ENCODE measurements at places on chromosomes 7 and 10.

- DNase-seq = peak; percentile 59
These were observed 64.1 kb upstream of the INSIG1 start for GRCh38 chr7:155233311-155234157.

- DNase-seq = no peak
These were observed 23.0 kb upstream of the KLF6 start for GRCh38 chr10:3807928-3808496.

DNA sequence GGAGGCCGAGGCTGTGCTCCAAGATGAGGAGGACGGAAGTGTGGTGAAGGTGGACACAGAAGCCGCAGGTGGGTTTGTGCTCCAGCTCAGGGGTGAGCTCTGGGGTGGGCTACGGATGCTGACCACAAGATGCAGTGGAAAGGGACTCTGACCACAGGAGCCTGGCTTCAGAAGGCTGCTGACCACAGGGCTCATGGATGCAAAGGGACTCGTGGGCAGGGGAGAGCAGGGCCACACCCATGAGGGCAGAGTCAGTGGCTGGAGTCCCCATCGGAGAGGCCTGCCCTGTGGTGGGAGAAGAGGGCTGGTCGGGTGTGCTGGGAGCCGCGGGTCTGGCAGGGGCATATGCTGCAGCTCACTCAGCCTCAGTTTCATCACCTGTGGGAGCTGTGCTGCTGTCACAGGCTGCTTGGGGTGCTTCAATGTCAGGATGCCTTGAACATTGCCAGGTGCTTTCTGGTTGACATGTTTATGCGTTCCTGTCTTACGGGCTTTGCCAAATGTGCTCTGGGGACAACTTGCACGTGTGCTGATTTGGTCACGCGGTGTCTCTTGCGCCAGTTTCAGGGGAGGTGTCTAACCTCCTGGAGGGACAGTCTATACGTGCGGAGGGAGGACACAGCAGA is 13.7 kb downstream of the SCART1 start:
- no peak for DNase-seq

DNA sequence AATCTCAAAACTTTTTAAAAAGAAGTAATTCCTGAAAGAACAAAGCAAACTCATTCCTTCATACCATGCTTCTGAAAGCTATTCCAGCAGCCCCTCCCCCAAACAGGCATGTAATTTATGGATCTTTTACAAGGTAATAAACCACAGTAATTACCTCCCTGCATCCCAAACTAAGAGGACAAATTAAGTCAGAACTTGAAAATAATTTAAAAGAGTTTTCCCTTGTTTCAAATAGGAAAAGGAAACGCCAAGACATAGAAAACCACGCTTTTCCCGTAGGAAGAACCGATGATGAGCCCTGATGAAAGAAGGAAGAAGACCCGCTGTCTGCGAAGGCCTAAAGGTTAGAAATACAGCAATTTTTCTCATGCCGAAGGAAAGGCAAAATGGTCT is 8.9 kb downstream of the HOXA4 start:
- no peak for DNase-seq

GRCh38 chr7:25031432-25031831 is 51.5 kb upstream of the OSBPL3 start:
- no peak for DNase-seq

DNA sequence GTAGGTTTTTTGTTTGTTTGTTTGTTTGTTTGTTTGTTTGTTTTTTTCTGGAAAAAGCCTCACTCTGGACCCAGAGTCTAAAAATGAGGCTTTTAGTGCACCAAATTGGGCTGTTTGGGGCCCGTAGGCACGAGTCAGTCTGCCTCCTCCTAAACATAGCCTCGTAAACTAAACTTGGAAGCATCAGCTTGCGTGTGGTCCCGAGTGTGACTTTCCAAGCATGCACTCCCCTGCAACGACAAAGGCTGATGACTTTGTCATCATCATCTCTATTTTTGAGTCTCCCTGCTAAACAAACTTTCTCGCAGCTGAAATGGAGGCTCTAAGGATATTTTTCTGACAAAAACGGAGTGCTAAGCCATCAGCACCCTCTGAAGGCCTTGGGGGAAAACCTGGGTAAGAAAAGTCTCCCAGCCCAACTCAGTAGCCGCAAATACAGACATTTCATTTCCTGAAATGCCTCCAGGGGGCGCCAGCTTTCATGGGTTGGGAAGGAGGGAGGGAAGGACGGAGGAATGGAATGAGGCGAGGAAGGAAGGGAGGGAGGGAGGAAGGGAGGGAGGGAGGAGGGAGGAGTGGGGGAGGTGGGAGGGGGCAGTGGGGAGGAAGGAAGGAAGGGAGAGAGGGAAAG is 245.9 kb downstream of the KCNMA1 start:
- peak; percentile 87 for DNase-seq

DNA sequence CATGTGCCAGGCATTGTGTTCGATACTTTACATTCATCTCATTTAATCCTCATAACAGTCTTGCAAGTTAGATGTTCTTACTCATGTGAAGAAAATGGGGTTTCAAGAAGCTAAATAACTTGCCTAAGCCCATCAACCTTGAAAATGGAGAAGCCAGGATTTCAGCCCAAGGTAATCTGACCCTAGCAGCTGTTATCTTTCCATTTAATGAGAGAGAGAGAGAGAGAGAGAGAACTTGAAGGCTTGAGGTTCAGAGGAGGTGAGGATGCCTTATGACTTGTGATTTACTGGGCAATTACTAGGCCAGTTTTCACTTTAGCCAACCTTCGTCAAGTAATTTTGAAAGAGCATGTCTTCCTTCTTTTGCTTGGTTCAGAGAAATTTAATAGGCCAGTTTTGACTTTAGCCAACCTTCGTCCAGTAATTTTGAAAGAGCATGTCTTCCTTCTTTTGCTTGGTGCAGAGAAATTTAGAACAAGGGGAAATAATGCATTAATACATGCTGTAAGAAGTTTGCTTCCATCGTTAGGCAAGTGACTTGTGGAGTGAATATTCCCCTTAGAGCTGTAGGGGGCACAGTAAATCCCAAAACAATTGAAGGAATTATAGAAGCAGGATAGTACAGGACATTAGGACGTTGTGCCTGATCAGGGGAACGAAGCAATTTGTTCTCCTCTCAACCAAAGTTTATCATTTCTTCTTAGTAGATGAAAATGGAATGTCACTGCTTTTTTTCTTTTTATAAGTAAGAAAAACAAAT is 143.0 kb upstream of the BMPER start:
- peak; percentile 16 for DNase-seq

DNA sequence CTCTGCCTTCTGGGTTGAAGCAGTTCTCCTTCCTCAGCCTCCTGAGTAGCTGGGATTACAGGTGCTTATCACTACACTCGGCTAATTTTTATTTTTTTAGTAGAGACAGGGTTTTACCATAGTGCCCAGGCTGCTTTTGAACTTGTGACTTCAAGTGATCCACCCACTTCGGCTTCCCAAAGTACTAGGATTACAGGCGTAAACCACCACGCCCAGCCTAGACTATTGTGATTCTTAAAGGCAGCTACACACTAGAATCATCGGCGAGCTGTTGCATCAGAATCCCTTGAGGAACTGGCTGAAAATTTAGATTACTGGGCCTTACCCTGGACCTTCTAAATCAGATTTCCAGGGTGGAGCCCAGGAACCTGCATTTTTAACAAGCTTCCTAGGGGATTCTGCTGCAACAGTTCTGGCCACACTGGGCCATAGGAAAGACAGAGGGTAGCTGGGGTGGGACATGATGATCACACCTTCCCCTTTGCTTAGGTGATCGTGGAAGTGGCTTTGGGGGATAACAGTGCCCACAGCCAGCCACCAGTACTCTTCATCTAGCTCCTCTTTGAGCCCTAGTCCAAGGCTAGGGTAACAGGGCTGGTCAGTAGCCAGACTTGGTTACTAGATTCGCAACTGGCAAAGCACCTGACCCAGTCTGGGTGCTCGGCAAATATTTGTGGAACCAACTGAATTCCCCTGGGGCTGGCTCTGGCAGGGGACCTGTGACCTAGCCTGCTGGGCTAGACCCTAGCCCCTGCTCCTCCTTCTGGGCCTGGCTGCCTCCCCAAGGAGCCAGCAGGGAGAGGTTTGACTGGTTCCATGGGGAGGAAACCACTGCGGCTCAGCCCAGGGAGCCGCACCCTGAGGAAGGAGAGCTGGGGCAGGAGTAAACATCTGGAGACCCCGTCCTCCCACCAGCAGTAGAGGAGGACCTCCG is 67.1 kb upstream of the DUSP5 start:
- DNase-seq = peak; percentile 23

DNA sequence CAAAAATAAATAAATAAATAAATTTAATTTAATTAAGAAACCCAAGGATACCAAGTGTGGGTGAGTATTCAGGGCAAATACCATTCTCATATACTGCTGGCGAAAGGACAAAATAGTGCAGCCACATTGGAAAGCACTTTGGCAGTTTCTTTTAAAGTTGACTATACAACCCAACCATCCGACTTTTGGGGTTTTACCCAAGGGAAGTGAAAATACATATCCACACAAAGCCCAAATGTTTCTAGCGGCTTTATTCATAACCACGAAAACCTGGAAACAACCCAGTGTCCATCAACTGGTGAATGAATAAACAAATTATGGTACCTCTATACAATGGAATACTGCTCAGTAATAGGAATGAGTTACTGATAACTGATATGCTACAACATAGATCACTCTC is 36.2 kb upstream of the OGDHL start:
- DNase-seq = no peak

DNA sequence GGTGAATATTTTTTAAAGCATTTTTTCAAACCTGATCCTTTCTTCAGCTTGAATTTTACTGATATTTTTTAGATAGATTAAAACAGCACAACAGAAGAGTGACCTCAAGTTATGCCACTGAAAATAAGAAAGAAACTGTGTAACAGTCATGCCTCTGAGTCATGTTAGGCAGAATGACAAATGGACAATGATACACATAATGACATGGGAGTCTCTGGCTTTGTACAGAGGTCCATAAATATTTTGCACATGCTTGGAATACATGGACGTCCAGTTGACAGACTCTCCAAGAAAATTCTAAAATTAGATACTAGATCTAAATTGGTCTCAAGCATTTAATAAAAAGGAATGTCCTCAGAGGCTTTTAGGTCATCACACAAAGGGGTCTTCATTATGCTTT is 21.9 kb upstream of the SEMA3A start:
- DNase-seq = peak; percentile 55

- no peak for DNase-seq
These were observed 7.0 kb upstream of the NDUFB2 start for GRCh38 chr7:140689199-140690152.

DNA sequence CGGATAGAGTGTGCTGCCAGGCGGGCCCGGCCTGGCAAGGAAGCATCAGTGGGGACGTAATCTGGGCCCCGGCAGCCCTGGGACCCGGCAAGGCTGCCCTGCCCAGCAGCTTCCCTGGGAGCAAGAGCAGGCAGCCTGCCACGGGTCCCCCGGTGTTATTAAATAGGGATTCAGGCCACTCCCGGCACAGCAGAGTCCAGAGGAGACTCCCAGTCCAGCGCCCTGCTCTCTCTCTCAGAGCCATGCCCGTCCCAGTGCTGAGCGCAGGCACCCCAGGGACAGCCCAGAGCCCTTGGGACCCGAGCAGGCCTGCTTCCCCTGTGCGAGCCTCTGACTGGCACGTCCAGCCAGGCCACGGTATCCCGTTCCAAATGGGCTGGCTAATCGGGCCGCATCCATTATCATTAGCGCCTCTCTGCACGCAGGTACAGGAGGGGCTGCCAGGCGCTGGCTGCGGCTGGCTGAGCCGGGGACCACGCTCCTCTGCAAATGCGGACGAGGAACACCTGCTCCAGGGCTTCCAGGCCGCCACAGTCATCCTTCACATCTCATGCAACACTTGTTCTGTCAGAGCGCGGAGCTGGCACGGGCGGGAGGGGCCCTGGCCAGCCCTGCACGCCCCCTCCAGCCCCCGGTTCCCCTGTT is 344.2 kb upstream of the MKI67 start:
- no peak for DNase-seq

DNA sequence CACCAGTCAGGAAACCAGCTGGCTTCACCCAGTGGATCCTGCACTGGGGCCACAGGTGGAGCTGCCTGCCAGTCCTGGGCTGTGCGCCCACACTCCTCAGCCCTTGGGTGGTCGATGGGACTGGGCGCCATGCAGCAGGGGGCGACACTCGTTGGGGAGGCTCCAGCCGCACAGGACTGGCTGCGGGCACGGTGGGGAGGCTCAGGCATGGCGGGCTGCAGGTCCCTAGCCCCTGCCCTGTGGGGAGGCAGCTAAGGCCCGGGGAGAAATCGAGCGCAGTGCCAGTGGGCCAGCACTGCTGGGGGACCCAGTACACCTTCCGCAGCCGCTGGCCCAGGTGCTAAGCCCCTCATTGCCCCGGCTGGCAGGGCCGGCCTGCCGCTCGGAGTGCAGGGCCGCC is 12.4 kb upstream of the NRG3 start:
- no peak for DNase-seq

- peak; percentile 75 for DNase-seq
These were observed 58.2 kb downstream of the ENTPD1 start for GRCh38 chr10:95814011-95814727.

DNA sequence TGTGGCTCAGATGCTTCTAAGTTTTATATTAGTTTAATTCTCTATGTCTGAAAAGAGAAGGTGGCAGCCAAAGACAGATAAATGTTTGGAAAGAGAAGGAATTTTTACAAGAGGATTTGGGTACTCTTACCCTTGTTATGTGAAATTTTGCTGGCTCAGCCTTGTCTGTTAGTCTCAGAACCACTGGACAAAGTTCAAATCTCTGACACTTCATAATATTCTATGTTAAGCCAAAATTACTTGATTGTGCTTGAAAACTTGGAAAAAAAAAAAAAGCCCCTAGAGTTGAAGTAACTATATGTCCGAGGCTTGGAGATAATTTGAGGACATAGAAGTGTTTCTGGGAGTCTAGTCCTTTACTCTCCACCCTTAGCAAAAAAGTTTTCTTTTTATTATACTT is 1079.3 kb upstream of the LRRTM3 start:
- DNase-seq = no peak

GRCh38 chr10:100740476-100741377 is 4.7 kb upstream of the PAX2 start:
- DNase-seq = no peak

DNA sequence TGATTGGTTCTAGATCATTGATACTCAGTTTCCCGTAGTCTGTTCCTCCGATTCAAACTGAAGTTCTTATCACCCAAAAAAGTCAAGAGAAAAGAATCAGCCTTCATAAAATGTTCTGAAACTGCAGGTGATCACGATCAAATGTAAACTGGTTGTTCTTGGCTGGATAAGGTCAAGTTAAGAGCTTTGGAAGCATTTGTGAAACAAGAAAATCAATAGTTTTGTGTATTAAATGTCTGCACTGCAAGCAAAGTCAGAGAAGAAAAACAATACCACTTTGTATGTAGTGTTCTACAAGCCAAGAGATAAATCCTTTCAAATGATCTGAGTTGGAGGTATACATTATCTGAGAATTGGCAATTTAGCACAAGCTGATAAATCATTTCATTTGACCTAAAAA is 710.3 kb downstream of the SORCS1 start:
- no peak for DNase-seq

- DNase-seq = no peak
These were observed 17.6 kb downstream of the AKR1E2 start for GRCh38 chr10:4843525-4844180.

- DNase-seq = peak; percentile 81
These were observed 6.9 kb downstream of the ITPRIP start for GRCh38 chr10:104331208-104331838.
